IPS-NIHi11 (cell line): ENCODE measurements at places on chromosomes 5 and 9.
A peak's percentile ranks its signal among the peaks of the same experiment; 100 is the strongest.

DNA sequence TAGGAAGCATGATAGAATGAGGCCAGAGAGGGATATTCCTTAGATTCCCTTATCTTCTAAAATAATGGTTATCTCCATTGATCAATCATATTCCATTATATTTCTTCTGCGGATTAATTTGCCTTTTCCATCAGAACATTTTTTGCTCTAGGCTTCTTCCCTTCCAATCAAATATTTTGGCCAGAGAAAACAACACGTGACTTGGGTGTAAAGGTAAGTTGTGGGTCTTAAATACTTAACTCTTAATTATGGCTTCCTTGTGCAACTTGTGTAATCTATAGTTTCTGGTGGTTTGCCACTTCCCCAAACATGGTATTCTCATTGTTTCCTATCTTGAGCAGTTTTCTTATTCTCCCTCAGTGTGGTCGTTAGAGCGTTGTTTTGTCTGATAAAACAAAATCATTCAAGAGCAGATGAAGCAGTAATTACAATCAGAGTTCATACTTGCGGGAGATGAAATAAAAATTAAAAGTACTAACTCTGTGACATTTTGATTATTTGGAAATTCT is 889.3 kb downstream of the MAT2B start:
- DNase-seq: no peak

DNA sequence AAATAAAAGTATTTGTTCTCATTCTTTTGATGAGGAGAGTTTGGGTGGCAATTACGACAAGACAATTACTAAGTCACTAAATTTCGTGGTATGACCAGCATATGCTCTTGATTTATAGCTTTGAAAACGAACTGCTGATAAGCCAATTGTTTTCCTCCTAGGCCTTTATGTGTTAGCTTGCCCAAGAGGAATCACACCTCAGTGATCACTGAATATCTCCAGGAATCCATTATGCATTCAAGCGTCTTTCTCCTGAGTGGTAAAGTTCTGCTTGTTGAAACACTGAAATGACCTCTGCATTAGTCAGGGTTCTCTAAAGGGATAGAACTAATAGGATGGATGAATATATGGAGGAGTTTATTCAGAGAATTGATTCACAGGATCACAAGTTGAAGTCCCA is 677.7 kb upstream of the MEF2C start:
- no peak for DNase-seq

DNA sequence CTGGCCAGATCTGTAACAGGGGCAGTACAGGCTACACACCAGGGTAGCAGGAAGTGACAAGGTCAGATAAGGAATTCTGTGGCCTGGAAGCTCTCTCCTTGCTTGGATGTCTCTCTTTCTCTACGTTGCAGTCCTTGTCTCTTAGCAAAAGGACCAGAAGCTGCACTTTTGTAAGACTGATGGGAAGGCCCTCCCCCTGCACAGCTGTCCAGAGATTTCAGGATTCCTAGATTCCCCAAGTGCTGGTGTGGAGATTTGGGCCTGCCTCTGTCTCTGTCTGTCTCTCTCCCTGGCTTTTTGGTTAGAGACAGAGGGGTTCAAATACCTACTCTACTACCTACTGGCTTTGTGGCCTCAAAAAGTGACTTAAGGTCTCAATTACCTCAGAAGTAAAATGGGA is 10.0 kb upstream of the CNTFR start:
- no peak for DNase-seq

DNA sequence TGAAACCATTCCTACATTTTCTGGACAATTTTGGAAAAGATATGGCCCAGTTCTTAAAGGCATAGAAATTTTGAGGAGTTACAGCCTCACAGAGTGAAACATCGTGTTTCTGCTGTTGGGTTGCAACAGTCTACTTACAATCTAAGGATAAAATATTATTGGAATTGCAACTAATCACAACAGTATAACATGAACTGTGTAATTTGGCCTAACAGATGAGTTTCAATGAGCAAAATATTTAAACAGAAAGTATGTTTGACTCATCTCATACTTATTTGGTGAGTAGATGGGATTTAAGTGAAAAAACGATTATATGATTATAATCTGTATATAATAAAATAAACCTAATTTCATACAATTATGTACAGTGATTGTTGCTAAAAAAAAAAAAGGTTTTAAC is 1061.8 kb downstream of the CDH12 start:
- no peak for DNase-seq

DNA sequence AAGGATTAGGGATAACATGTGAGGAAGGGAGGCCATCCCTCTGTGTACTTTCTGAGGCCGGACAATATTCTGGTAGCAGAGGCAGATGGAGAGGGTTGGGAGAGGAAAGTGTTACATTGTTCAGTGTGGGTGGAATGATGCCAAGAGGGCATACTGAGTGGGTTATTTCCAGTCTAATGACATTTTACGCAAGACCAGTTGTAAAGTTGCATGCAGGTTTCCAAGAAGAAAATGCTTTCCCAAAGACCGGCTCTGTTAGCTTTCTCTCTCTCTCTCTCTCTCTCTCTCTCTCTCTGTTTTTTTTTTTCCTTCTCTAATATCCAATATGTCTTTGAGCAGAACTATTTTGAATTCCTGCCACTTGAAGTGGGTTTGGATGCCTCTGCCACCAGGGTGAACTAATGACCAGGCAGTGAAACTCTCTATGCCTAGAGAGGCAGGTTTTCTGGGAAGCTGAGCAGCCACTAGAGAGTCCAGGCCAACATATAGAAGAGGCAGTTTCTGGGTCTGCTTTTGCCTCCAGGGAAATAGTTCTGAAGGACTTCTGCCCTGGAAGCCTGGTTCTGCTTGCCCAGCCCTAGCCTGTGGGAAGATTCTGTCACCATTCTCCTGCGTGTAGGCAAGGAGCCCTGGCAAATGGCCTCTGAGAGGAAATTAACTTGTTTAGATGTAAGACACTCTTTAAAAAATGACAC is 24.4 kb upstream of the ZNF366 start:
- no peak for DNase-seq

DNA sequence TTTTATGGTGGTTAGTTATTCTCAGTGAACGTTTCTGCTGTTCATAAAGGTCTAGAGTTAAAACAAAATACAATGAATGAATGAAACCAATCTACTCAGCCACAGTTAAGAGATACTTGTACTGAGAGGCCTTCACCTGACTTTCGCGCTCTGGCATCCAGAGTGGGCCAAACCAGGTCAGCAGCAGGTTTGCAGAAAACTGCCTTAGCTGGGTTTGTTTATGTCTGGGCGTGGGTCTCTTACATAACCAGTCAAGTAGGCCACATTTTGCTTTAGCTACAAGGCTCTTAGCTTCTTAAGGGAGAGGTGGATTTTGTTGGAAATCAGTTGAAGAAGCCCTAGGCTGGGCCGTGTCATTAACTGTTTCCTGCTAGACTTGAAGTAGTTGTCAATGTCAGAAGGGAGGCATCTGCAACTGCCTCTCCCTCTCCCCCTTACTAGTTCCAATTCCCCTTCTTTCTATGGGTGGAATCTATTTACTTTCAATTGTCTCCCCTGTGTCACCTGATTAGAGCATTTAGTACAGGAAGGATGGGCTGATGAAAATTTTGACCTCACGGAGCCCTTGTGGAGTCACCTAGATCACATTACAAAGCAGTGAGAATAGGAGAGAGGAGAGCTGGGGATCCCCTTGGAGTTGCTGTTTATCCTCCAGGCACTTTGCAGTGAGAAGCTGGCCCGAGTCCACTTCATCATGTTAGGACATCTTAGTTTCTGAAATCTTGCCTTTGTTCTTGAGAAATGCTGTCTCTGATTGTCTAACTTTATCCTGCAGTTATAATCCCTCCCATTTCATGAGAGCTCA is 200.5 kb downstream of the ARHGEF28 start:
- no peak for DNase-seq

DNA sequence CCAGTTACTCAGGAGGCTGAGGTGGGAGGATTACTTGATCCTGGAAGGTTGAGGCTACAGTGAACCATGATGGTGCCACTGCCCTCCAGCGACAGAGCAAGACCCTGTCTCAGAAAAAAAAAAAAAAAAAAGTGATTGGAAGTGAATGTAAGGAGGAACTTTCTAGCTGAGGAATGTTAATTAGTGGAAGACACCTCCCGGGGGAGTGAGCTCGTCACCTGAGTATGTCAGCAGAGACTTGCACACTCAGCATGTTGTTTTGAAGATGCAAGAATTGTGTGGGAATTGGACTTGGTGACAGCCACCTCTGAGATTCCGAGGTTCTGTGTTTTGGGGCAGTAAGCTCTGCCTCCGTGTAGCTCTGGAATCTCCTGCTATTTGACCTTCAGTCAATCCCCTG is 3.6 kb downstream of the SYNPO start:
- DNase-seq: no peak

- no peak for DNase-seq
Measured at GRCh38 chr9:129480227-129480626, 140.7 kb downstream of the C9orf50 start.

- no peak for DNase-seq
Measured at GRCh38 chr5:119347991-119348390, 7.8 kb upstream of the TNFAIP8 start.

- DNase-seq: no peak
Measured at GRCh38 chr9:121274851-121275250, 6.9 kb downstream of the GSN start.

- no peak for DNase-seq
Measured at GRCh38 chr5:112143690-112144089, 275.4 kb downstream of the EPB41L4A start.

GRCh38 chr9:81461196-81461595 is 228.2 kb downstream of the TLE1 start:
- no peak for DNase-seq

DNA sequence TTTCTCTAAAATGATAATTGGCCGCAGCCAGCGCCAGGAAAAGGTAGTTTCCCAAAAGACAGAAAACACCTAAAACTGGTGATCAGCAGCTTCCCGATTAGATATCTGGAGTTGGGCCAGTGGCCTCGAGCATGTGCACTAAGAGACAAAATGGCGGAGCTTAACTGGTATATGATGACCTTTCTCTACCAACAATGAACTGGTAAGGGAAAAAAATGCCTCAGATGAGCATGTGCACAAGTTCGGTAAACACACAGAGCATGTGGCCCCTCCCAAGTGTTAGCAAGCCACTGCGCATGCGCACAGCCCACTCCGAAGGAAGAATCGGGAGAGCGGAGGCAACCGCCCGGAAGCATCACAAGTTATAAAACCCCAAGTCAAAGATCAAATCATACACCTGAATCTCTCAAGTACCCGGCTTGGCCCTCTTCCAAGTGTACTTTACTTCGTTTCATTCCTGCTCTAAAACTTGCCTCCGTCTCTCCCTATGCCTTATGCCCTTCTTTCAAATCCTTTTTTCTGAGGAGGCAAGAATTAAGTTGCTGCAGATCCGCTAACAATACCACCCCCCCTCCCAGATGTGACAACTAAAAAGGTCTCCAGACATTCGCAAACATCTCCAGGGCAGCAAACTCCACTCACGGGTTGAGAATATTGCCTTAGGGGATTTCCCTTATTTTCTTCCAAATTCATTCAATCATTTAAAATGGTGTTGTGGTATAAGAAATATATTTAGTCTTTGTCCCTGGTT is 15.0 kb upstream of the PTBP3 start:
- DNase-seq: peak; percentile 17

DNA sequence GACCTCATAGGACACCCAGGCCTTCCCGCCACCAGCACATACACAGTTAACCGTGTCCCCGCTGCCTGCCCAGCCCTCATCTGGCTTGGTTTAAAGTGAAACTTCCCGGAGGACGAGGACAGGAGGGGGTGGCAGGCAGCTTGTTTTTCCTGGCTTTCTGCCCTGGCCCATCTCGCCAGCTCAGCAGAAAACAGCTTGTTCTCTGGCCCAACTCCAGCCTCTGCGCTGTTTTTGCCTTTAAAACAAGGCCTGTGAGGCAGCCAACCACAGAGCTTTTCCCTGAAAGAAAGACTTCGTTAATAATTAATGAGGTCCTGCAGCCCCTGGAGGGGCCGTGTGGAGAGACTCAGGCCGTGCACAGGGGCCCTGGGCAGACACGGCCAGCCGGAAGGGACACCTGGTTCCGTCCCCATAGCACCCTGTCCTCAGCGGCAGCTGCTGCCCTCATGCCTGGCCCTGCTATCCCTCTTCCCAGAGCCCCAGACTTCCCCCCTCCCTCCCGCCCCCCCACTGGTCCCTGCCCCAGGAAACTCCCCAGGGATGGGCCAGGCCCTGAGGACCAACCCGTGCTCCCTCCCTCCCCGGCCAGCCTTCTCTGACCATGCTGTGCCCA is 108.7 kb downstream of the RXRA start:
- peak; percentile 57 for DNase-seq

DNA sequence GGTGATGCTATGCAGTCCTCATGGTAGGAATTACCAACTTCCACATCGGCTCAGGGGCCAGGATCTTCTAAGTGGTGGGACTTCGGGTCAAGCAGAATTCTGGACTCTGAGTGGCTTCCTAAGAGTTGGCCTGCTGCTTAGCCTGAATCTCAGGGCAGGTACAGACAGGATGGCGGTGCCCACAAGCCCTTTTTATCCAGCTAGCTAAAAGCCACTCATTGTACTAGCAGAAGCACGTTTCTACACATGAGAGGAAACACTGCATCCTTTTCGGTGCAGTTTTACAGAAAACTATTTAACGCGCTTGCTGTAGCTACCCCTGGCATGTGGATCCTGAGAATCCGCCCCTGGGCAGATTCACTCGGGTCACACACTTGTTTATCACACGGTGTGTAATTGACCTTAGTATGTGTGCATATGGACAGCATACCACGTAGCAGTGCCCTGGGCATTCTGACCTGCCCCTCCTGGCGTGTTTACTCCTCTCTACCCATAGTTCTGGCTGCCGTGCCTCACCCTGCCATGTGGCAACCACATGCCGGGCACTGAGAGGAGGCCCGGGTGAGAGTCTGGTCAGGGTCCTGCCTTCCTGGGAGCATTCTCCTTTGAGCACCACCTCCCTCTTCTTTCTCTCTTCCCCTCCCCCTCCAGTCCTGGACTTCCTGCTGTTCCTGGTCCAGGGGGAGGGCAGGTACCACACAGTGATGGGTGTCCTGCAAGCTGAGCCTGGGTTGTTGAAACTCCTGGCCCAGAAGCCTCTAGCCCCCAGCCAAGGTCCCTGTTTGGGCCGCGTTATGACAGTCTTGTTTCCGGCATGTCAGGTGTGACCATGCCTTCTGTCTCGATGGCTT is 65.9 kb downstream of the DAB2IP start:
- DNase-seq: no peak

DNA sequence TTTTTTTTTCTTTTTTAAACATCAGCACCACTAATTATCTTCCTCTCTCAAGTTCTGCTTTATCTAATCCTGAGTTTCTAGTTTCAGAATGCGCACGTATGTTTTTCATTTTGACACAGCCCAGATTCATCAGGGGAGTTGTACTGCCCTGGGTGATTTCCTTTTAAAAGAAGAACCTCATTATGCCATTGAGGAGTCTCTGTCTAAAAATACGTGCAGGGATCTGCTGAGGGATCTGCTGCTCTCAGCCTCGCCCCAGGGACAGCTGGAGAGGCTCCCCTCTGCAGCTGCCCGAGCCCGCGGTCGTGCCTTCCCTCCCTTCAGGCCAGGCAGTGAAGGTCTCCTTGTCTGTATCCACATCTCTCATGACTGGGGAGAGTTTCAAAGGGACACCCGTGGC is 273.1 kb downstream of the ARHGEF28 start:
- no peak for DNase-seq

DNA sequence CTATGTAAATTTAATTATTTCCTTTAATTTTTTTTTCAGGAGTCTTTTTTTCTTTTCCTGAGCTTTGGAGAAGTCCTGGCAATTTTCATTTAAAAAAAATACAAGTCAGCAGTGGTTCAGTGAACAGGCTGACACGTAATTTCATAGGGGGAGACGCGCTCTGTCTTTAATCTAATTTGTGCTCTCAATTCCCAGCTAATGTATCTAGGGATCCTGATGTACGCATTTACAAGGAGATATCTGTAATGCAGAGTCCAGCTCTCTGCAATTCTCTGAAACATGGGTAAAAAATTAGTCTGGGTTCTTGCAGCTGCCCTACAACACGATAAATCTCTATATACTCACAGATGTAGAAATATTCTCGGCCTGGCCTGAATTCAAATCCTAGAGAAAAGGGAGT is 243.9 kb downstream of the EFNA5 start:
- DNase-seq: no peak
